Stimulated activated CD4-positive, alpha-beta T cell treated with anti-CD3 and anti-CD28 coated beads, TNF-alpha, amount 100 ng/mL, for 1 hour (primary cell): ENCODE measurements at places on chromosomes 12 and 14.

GRCh38 chr12:75364919-75365318 lies 26.0 kb upstream of the GLIPR1L2 start:
- DNase-seq, result no peak

DNA sequence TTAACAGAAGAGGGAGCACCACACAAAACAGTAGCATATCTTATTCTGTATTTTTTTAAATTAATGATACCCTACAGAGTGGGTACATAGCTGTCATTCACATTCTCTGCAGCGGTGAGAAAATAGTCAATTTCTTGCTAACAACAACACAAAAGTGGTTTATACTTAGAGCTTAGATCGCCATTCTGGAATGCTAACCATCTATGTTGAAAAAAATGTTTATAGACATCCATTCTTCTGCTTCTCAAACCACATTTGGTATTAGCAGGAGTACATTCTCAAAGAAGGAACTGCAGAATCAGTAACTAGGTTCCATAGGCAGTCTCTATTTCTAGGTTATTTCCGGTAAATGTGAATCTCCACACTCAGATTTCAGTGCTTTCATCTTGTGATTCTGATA lies 185.9 kb downstream of the PPFIA2 start:
- DNase-seq, result no peak

- no peak for DNase-seq
These were observed 23.6 kb upstream of the PGF start for GRCh38 chr14:74979029-74979428.

DNA sequence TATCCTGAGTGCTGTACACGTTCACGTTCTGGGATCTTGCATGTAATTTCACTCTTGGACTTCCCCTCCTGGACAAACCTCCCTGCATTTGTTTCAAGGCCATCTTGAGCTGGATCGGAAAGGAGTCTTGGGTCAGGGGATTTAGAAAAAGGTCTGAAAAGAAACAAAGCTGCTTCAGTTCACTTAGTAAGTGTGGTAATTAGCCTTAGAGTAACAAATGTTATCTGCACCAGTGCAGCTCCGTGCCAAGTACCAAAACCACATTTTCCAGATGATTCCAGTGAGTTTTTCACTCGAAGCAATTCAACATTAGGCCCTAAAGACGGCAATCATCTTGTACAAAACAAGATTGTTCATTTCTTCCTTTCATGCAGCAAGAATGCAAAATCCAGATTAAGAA lies 39.4 kb upstream of the ATXN2 start:
- DNase-seq, result no peak

DNA sequence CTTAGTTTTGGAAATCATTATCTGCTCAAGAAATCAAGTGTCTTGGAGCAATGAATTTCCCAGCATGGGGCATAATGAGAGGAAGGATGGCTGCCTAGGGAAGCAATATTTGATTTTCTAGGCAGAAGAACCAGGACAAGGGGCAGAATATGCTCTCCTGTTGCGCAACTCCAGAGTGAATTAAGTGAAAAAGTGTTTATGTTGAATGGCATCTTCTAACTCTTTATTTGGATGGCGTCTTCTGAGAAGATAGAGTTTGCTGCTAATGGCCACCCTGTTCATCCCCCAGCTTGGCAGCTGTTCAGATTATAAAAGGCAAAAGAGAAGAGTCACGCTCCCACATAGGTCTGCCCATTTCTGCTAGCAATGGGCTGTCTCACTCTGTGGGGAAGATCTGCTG lies 1278.1 kb downstream of the AACS start:
- no peak for DNase-seq

GRCh38 chr14:58299401-58300330 lies 1.3 kb downstream of the ARID4A start:
- no peak for DNase-seq

DNA sequence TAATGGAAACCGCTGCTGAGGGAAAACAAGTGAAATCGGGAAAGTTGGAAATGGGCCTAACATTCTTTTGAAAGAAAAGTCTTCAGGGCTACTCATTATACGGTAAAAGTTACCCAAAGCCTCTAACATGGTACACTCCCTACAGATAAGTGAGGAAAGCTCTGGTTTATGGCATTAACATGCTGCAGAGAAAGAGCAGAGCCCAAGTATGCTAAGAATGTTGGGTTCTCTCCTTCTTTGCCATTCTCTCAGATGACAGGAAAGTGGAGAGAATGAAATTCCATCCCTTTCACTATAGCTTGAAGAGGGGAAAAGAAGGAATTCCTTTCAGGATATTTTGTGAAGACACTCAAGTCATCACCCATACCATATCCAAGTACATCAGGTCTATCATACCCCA lies 348.0 kb downstream of the SEC23A start:
- DNase-seq, result no peak

- DNase-seq, result no peak
These were observed 156.5 kb upstream of the C14orf180 start for GRCh38 chr14:104422837-104423681.

GRCh38 chr12:67535176-67535575 lies 113.4 kb upstream of the DYRK2 start:
- no peak for DNase-seq

DNA sequence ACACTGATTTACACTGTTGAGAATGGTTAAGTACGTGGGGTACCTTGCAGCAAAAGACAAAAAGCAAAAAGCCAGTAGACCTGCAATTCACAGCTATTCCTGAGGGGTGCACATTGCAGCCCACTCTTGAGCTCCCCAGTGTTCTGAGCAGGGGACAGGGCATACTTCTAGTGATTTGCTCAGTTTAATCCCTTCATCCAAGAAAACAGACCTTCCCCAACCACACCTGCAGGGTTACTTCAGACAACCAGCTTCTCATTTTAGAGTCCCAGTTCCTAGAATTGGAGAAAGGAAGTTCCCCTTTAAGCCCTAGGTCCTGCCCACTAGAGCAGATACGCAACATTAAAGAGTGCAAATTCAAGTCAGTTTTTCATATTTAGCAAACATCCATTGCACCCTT lies 3.6 kb upstream of the WSB2 start:
- DNase-seq, result no peak

GRCh38 chr14:67532998-67533753 lies at the start of gene PLEKHH1:
Gene PLEKHH1, plus strand, starts transcription at chr14:67533290. Its CDS starts 8,578 bp downstream, at chr14:67541868.
- no peak for DNase-seq
